NCI-H1436 treated with DMSO at 0.1 percent for 48 hours (cell line): ENCODE measurements at places on chromosomes 5 and 9.

- no peak for DNase-seq
Measured at GRCh38 chr9:122468735-122469134, 9.0 kb downstream of the OR1J1 start.

DNA sequence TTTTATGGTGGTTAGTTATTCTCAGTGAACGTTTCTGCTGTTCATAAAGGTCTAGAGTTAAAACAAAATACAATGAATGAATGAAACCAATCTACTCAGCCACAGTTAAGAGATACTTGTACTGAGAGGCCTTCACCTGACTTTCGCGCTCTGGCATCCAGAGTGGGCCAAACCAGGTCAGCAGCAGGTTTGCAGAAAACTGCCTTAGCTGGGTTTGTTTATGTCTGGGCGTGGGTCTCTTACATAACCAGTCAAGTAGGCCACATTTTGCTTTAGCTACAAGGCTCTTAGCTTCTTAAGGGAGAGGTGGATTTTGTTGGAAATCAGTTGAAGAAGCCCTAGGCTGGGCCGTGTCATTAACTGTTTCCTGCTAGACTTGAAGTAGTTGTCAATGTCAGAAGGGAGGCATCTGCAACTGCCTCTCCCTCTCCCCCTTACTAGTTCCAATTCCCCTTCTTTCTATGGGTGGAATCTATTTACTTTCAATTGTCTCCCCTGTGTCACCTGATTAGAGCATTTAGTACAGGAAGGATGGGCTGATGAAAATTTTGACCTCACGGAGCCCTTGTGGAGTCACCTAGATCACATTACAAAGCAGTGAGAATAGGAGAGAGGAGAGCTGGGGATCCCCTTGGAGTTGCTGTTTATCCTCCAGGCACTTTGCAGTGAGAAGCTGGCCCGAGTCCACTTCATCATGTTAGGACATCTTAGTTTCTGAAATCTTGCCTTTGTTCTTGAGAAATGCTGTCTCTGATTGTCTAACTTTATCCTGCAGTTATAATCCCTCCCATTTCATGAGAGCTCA lies 200.5 kb downstream of the ARHGEF28 start:
- DNase-seq: no peak

DNA sequence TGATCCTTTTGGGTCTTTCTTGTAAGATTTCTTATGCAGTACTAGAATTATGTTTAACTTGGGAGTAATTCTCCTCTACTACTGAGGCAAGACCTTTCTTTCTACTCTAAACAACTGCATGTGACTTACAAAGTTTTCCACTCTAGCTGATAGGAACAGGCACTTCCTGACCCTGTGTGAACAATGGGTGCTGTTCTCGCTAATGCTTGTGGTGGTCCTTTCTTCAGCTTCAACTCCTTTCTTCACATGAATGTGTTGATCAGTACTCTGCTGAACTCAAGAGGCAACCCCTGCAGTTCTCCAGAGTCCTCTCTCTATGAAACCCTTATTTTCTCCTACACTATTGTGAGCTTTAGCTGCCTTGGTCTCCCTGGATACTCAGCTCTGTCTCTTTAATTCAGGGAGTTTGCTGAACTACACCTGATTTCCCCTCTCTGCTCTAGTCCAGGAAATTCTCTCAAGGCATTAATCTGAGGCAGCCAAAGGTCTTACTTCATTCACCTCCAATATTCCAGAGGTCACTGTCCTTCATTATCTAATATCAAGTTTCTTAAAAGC lies 484.6 kb upstream of the PIK3R1 start:
- no peak for DNase-seq

- no peak for DNase-seq
Measured at GRCh38 chr9:7653262-7653661, 146.3 kb downstream of the DMAC1 start.

DNA sequence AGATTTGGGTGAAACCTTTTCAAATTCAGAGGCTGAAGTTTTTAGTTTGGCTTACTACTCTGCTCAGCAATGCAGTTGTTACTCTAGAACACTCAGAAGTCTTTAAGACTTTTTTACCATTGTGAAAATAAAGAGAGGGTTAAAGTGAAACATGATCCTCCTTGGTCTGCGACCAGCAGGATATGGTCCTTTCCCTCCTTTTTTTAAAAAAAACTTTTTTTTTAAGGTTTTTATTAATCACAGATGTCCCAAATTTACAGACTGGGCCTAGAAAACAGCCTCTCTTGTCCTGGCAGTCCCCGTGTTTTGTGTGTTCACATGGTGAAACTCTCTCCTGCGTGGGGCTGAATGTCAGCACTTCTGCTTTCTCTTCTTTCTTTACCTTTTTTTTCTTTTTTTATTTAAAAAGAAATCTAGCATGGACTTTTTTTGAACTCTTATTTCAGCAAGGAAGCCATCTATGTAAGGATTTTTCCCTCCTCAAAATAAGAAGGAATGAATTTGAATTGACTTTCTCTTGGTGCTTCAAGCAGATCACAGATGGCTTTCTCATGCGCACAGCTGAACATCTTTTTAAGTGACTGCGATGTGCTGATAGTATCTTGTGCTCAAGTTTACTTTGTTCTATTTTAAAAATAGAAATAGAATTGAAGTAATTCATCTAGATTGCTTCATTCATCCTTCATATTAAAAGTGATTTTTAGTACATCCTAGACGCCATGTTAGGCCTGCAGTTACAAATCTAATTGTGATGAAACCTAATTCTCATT lies 128.7 kb upstream of the OTULINL start:
- no peak for DNase-seq

DNA sequence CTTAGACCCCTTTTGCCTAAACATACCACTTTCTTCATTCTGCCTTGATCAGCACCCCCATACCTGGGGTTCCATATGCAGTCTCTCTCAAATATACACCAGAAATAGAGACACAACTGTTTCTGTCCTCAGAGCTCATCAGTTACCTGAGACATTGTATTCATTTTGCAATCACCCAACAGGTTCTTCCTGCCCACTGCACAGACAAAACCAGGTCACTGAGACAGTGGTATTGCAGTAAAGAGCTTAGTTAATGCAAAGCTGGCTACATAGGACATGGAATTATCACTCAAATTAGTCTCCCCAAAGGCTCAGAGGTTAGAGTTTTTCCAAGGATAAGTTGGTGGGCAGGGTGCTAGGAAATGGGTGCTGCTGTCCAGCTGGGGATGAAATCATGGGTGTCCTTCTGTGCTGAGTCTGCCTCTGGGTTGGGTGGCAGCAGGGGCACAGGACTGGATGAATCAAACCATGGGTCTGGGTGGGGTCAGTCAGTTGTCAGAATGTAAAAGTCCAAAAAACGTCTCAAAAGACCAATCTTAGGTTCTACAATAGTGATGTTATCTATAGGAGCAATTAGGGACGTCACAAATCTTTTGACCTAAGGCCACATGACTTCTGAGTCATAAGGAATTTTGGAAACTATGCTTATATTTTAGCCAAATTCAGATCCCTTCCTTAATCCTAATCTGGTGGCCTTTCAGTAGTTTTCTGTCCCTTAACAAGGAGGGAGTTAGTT lies 41.0 kb downstream of the KCNV2 start:
- DNase-seq: no peak

DNA sequence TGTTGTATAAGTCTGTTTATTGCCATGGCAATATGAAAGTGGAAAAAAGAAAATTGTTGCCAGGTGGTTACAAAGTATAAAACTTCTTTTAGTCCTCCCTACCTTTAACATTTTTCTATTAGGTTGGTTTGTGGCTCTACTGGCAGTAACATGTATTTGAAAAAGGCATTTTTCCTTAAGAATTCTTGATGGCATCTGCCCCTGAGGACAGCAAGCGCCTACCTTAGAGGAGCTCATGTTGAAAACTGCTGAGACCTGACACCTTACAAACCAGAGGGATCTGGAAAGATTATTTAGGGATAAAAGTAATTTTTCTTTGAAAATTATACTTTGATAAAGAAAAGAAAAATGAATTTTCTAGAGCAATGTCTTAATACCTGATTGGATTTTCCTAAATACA lies 208.1 kb downstream of the CAVIN4 start:
- no peak for DNase-seq

DNA sequence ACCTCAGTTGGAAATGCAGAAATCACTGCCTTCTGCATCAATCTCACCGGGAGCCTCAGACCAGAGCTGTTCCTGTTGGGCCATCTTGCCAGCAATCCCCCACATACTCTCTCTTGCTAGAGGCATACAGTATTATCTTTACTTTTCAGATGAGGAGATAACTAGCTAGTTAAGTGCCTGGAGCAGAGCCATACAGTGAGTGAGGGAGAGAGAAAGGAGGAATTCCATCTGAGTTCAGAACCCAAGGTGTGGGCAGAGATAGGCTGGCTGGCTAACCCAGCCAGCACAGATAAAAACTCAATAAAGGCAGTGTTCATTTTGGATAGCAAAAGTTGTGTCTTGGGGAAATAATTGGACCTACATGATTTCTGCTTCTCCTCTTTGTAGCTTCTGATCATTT lies 268.0 kb upstream of the KIF2A start:
- DNase-seq: no peak

DNA sequence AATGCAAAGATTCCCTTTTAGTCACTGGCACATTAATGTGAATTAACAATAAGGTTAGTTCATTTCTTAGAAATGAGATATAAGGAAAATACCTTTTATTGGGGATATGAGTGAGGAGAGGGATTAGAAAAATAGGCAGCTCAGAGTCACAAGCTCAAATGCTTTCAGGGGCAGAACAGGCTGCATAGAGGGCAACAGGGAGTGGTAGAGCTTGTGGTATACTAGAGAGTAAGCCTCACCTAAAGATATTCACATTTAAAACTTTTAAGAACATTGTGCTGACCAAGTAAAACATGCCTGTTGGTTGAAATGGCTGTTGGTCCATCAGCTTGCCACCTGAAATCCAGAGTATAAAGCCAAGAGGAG lies 34.7 kb downstream of the ZNF474 start:
- no peak for DNase-seq

DNA sequence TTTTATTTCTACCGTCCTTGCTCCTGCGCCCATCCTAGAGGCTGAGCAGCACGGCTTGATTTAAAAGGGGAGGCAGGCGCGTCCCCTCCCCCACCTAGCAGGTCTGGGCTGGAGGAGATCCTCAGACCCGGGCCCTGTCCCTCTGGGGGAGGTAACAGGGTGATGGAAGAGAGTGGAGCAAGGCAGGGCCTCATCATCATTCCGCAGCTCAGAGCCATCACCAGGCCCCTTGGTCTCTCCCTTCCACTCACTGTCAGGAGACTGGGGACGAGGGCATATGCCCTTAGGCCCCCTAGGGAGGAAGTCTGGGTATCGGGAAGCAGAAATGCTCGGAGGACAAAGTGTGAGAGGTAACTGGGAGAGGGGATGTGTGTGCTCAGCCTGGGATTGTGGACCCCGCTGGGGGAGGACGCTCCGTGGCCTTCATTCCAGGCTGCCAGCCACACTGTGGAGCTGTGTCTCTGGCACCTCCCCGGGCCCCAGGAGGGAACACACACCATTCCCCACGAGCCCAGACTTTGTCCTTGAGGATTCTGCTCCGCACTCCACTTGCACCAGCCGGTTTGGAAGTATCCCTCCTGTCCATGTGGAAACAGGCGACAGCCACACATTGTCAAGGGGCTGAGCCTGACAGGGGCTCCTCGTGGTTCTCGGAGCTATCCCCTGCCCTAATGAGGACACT lies 761 bp downstream of the REEP2 start:
- DNase-seq: no peak

DNA sequence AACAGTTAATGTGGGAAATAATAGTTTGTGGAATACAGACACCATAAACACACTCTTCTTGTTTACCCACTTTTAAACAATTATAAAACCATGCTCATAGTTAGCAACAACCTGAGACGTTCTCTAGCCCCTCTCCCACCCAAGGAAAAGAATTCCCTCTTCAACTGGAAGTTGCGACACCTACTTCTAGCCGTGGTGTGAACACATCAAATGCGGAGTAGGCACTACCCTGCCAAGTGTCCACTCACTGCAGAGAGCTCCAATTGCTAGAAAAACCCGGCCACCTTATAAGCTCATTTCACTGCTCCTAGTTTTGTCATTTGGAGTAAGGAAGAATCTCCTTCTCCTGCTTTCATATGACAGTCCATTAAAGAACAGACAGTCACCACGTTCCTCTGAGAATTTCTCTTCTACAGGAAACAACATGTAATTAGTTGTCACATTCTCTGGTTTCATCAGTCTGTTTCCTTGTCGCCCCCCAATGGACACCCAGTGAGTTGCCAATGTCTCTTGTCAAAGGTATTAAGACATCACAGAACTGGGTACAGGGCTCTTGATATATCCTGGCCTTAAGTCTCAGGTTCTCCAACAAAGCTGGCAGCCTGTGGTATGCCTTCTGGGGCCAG lies 47.3 kb downstream of the PRLR start:
- no peak for DNase-seq

GRCh38 chr9:122900791-122901190 lies 4.4 kb downstream of the RC3H2 start:
- DNase-seq: no peak

- no peak for DNase-seq
Measured at GRCh38 chr5:172505845-172506244, 51.5 kb upstream of the SH3PXD2B start.

GRCh38 chr5:90131383-90132133 lies 278.0 kb downstream of the CETN3 start:
- no peak for DNase-seq

DNA sequence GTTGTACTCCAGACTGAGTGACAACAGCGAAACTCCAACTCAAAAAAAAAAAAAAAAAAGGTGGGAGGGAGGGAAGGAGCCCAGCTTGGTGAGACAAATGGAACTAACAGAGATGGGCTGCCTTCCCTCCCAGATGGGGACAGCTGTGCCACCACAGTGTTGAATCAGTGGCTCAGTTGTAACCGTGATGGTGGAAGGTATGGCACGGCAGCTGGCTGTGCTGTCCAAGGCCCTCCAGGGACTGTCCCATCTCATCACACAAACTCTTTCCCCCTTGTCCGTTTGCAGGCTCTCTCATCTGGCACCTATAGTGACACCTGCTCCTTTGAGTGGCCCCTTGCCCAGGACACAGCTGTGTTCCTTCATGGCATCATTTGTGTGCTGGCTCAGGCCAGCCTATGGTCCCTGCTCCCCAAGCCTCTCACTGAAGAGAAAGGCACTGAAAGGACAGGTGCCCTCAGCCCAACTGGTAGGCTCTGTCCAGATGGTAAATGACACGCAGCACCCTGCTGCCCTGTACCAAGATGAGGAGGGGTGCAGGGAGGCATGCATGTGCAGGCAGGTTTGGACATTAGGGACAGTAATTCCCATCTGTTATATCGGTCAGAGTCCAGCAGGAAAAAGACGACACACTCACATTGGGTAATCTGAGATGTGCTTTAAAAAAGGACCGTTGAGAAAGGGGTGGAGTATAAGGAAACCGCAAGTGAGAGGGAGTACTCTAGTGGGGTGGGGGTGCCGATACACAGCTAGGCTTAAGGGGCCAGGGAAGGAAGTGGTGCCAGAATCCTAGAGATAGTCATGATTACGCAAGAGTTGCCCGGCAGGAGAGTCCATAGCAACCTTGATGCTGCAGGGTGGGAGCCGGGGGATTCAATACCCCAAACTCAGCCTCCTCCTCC lies 4.3 kb downstream of the SMIM33 start:
- no peak for DNase-seq
